Immature natural killer cell (primary cell): ENCODE measurements at places on chromosomes 12 and 14.
A peak's percentile ranks its signal among the peaks of the same experiment; 100 is the strongest.

GRCh38 chr14:54814076-54814475 is 88.5 kb downstream of the GCH1 start:
- DNase-seq: no peak

DNA sequence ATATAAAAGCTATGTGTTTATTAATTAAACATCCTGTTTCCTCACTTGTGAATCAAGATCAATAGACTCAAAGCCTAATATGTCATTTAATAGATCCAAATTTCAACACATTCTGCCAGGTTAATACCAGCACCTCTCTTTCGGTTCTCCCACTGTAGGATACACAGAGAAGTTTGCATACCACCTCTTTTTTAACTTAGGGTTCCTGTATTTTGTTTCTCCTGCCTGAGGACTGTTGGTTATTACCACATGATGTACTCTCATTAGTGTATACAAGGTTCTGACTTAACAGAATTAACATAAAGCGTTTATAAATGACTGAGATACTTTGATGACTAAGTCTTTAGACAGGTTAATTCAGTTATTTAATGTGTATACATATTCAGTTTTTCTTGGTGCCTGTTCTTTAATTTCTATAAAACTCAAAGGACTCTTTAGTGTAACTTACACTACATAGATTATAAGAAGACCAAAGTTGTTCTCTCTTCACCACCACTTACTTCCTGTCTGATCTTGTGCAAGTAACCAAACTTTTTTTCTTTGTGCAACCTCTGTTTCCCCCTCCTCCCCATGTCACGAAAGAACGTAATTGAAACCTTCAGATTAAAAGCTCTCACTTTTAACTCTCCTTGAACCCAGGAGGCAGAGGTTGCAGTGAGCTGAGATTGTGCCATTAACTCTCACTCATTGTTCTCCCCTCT is 89.8 kb upstream of the DNM1L start:
- DNase-seq: peak; percentile 3

- no peak for DNase-seq
These were observed 266.8 kb downstream of the TTC6 start for GRCh38 chr14:37862263-37862662.

- DNase-seq: no peak
These were observed 542.8 kb downstream of the GALC start for GRCh38 chr14:87450193-87450592.
